ENCODE measurements at places on chromosomes 13 and 19. TPM values are rescaled to one million over a fixed set of nuclear protein-coding genes. Genes with fewer than 3 reads are reported as not detected.

DNA sequence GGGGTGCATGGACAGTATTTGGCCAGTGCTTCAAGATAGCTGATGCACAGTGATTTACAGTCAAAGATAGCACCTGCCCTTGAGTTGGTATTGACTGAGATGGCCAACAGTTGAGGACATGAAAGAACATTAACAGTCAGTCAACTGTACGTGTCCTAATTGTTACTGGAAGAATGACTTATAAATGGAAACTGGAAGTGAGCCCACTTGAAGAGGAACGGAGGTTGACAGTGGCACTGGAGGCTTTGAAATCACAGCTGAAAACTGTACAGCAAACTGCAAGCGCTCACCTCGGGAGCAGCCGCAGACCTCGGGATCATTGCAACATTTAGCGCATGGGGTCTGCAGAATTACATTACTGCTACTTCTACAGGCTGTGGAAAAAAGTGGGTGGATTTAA lies 77.1 kb downstream of the GGACT start:
- DNase-seq: no peak

DNA sequence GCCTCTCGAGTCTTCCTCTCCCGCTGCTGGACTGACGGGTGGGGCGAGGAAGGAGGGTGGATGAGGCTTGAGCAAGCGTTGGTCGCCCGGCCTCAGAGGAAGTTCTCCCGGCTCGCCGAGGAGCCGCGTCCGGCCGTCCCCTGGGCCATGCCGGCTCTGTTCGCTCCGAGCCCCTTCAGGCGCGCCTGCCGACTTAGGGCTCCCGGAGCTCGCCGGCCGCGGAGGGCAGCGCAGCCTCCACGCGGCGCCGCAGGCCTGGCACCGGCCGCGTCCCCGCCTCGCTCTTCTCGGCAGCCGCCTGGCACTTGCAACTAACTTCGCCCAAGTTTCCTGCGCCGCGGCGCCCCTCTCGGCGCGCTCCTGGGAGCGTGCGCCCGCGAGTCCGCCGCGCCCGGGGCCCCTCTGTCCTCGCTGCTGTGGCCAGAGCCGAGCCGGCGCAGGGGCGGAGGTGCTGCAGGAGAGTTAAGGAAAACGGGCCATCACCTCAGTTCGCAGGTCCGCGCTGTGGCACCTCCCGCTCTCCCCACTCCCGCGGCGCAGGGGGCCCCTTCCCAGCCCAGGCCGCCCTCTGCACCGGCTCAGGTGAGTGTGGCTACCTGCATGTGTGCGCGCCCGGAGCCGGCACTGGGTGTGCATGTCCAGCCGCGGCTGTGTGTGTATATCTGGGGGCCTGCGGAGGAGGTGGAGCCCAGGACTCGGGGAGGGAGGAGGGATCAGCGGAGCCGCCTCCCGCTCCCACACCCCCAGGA lies 641 bp upstream of the SOX21 start:
- peak; percentile 83 for DNase-seq

GRCh38 chr13:64962404-64962803 lies 2267.7 kb downstream of the PCDH9 start:
- no peak for DNase-seq

- peak; percentile 100 for DNase-seq
These were observed at the start of gene DYRK1B for GRCh38 chr19:39833464-39834286. TSS of gene DYRK1B (minus strand) at chr19:39834162. CDS start at chr19:39831867, 2,295 bp downstream.

- no peak for DNase-seq
These were observed 76.0 kb downstream of the CHST8 start for GRCh38 chr19:33697766-33698165.

- DNase-seq: no peak
These were observed 328.9 kb downstream of the DIAPH3 start for GRCh38 chr13:59834801-59835200.

DNA sequence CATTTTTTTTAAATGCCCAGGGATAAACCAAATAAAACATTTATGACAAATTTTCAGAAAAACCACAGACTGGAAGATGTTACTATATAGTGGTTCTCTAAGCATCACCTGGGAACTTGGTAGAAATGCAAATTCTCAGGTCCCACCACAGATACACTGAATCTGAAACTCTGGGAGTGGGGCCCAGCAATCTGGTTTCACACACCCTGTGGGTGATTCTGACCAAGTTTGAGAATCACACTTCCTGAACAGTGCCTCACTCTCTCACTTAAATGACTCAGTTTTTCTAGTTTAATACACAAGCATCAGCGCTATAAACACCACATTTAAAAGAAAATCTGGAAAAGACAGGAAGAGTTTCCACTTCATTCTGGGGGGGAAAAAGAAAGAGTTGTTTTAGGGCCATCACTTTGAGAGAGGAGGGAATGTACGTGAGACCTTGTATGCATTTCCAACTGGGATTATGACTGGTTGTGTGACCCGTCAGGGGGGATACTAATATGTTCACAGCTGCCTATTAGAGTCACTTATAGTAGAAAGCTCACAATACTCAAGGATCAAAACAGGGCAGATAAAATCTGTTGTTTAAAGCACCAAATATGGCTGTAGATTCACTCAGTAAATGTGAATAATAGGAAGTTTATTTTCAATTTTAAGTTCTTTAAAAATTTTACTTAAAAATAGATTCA lies 567.7 kb downstream of the GPC6 start:
- no peak for DNase-seq

DNA sequence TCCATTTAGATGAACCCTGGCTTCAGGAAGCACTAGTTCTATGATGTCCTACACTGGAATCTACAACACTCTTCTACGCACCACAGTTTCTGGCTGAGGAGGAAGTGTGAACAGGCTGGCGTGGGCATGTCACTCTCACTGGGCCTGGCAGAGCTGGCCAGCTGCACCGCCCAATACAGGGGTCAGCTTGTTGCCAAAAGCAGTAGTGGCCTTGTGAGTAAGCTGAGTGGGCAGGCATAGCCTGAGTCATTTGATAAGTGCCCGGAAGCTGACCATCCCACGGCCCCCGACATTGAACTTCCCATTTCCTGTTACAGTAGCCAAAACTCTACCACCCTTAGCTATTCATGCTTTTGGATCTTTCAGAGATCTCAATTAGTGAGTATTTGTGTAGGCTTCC lies 240.9 kb upstream of the SERP2 start:
- no peak for DNase-seq

DNA sequence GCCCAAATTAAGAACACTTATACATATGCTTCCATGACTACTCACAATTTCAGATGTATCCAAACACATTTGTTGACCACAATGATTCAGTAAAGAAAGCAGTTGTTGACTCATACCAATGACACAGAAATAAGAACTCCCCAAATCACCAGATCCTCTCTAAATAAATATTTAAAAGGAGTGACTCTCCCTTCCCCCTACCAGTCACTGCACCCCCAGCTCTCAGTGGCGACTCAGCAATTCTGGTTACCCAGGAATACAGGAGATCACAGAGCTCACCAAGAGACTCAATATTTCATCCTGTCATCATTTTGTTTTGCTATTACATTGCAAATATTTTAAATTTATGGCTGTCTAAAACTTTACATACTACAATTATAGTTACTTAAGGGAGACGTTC lies 131.5 kb downstream of the RGCC start:
- DNase-seq: no peak

DNA sequence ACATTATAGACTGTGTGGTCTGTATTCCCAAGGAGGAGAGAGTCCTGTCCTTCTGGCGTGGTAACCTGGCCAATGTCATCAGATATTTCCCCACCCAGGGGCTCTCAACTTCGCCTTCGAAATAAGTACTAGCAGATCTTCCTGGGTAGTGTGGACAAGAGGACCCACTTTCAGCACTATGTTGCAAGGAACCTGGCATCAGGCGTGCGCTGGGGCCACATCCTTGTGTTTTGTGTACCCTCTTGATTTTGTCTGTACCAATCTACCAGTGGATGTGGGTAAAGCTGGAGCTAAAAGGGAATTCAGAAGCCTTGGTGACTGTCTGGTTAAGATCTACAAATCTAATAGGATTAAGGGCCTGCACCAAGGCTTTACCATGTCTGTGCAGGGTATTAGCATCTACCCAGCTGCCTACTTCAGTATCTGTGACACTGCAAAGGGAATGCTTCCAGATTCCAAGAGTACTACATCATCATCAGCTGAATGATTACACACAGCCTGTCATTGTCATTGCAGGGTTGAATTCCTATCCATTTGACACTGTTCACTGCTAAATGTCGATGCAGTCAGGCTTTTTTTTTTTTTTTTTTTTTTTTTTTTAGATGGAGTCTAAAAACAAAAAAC lies 148.0 kb downstream of the PRR20E start:
- no peak for DNase-seq

DNA sequence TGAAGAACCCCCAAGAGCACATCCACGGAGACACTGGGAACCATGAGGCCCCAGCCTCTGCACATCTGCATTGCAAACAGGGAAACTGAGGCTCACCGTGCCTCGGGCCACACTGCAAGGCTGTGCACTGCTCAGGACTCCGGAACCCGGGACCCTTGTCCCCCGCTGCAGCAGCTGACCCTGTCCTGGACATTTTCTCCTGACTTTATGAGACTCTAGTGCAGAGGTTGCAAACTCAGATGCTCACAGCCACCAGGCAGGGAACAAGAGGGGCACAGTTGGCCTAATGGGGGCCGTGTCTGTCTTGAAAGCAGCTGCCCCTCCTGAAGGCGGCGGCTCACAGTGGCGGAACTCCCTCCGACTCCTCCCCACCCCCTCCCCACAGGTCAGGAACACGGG lies 16.5 kb upstream of the IGLON5 start:
- no peak for DNase-seq

DNA sequence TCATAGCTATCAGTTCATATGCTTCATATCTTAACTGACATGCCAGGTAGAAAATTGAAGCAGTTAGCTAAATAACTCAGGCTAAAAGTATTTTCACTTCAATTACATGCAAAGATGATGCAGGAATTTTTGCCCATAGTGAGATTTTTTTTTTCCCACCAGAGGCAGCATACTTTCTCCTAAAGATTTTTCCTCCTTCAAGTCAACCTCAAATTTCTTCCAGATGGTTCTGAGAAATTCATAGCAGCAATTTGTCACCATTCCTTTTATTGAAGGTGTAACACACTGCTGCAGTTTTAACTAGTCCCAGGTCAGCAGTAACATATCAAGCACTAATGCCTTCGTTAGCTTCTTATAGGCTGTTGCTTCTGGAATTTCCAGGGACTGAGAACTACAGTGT lies 141.9 kb downstream of the SUCLA2 start:
- DNase-seq: no peak

- DNase-seq: no peak
These were observed 8.2 kb downstream of the NDUFA11 start for GRCh38 chr19:5895409-5895808.

DNA sequence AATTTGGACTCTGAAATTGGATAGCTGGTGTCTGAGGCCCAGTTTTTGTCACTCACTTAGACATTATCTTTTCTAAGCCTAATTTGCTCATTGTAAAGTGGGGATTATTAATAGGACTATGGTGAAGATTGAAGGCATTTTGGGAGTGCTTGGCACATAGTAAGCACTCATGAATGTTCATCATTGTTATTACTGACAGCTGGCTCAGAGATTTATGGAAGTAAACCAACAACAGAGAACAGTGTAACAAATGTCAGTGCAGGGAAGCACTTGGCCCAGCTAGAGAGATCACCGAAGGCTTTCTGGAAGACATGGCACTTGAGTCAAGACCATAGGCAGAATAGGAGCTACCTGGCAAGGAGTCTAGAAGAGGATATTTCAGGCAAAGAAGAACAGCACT lies 92.3 kb downstream of the RFC3 start:
- no peak for DNase-seq

GRCh38 chr13:30026093-30026492 lies 175.7 kb upstream of the UBL3 start:
- no peak for DNase-seq

DNA sequence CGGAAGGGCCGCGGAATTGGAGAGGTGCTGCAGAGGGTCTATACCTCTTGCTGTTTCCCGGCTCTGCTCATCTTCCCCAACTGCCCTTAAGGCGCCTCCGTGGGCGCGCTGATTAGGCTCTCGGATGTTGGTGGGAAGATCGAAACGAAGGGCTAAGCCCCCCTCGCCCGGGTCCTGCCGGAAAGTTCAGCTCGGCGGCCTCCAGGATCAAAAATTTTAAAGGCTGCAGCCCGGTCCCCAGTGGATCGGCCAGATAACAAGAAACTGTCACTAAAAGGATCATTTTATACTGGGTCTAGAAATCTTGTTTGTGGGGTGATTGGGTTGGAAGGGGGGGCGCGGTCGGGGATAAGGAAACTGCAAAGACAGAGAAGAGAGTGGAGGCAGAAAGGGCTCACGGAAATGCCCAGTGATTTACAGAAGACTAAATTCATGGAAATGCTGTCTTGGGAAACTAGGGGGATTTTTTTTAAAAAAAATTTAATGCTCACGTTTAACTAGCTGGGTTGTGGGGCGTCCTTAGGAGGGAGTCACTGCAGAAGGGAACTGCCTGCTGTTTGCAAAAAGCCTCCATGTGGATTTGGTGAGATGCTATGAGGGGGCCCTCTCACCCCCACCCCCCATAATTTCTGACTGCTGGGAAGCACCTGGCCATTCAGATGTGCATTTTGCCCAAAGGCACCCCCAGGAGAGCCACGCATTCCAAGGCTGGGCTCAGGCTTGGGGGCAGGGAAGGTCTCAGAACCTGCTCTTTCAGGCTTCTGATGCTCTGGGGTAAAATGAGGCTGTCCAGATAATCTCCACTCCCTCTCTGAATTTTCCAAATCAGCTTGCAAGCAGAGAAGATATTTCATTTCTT lies 7.7 kb downstream of the CDX2 start:
- DNase-seq: no peak

DNA sequence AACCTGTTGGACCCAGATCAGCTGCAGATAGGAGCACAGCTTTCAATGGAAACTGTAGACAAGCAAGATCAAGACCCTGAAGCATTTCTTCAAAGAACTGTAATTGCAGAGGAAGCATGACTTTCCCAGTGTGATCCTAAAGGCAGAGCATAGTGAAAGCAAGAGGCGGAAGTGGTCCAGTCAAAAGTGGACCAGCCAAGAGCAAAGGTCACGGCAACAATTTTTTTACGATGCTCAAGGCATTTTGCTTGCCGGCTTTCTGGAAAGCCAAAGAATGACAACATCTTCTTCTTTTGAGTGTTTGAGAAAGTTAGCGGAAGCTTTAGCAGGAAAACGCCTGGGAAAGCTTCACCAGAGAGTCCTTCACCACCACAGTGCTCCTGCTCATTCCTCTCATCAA lies 111.6 kb downstream of the RNF17 start:
- peak; percentile 34 for DNase-seq

The ADAMTSL5 gene
- total RNA-seq: 3.9 TPM

The FAAP24 gene
- total RNA-seq: 0.66 TPM

The ZNF71 gene
- total RNA-seq: 14.1 TPM

The GIPC3 gene
- total RNA-seq: 4.1 TPM

The CYP4F11 gene
- total RNA-seq: not detected

The LGALS14 gene
- total RNA-seq: not detected

Data from esophagus muscularis mucosa (tissue), 4 donors.